Pulmonary artery endothelial cell (primary cell): ENCODE measurements at places on chromosomes 1 and 21. TPM values are rescaled to one million over a fixed set of nuclear protein-coding genes. Genes with fewer than 3 reads are reported as not detected.

Gene SPRR2F
- not detected in 2 replicates for total RNA-seq

Gene AJAP1
- not detected in 2 replicates for total RNA-seq

Gene ZNF593OS
- total RNA-seq = not detected in 2 replicates

Gene VSIG8
- not detected in 2 replicates for total RNA-seq

Gene ERVH48-1
- not detected in 2 replicates for total RNA-seq
